ENCODE measurements at places on chromosomes 16 and 17. TPM values are rescaled to one million over a fixed set of nuclear protein-coding genes. Genes with fewer than 3 reads are reported as not detected.

Gene PSMC5
- 162 TPM for total RNA-seq

- DNase-seq, result no peak
Observed at GRCh38 chr17:77636835-77637817, 321.4 kb upstream of the TNRC6C start.

Gene XYLT1
- total RNA-seq, result 22.1 TPM

- DNase-seq, result no peak
Observed at GRCh38 chr16:24845726-24846547, at the start of gene SLC5A11. TSS of gene SLC5A11 (plus strand) at chr16:24845963. CDS start at chr16:24858644, 12,681 bp downstream.

Gene MRPL38
- 132 TPM for total RNA-seq

Gene DPEP2
- total RNA-seq, result not detected

DNA sequence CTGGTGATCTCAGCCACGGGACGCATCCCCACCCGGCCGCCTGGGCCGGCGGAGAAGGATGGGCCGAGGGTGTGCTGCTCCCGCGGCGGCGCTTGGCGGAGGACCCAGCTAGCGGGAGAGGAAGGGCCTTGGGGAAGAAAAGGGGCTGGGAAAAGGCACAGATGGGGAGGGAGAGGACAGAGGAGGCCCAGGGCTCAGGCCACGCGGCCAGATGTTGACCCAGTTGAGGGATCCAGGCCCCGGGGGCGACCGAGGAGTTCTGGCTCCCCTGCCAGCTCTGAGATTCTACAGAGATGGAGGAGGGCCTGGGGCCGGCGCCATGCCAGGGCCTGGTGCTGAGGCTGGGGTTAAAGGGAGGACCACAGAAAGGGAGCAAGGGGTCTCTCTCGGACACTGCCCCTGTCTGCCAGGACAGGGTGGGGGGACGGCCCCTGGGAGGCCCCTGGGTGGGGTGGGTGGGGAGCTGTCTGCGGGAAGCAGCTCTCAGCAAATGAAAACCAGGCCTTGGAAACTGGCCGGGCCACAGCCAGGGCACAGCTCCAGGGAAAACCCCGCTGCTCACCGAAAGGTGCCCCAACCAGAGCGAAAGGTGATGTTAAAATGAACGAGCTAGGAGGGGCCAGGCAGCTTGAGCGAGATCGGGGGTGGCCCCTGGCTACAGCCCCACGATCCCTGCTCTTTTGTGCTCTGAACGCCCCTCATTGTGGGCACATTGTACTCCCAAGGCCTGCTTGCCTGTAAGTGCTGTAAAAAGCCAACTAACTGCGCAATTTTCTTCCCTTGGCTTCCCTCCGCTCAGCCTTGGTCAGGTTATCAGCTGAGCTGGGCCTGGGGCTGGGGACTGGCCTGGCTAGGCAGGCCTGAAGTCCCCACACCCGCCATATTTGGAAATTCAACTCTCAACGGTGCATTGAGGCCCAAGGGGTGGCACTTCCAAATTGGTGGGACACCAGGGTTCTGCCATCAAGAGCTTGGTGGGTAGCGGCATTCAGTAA is 191.4 kb downstream of the ZNF423 start:
- DNase-seq, result no peak

GRCh38 chr17:30547778-30548573 is 70.8 kb downstream of the GOSR1 start:
- DNase-seq, result no peak

DNA sequence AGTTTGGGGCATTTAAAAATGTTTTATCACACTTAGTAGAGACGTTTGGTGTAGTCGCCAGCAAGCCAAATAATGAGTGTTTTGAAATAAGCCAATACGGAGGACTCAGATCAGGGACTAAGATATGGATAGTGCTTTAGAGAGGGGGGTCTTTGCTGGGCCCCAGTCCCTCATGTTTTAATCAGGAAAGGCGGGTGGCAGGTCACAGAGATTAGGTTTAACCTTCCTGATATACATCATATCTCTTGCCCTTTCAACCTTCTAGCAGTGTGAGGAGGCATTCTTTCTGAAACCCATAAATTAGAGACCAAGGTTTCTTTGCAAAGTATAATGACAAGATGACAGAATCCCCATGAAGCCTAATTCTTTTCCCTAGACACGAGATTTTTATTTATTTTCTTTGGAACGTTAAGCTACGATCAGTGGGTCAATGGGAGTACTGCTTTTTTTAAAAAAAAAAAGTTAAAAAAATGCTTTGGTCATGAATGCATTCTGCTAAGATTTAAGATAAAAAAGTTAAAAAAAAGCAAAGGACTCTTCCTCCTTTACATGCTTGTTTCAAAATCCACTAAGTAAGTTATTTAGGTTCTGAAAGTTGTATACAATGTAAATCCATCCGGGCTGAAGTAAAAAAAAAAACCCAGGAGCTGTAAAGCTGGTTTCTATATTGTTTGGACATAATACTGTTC is 572.1 kb upstream of the SALL1 start:
- DNase-seq, result no peak

Gene CCL16
- total RNA-seq, result not detected

Gene LLGL1
- total RNA-seq, result 71.3 TPM

Gene SRL
- 0.08 TPM for total RNA-seq

Measured in H1 (cell line).